Right ventricle myocardium inferior (tissue), 1 donor: ENCODE measurements at places on chromosomes 7 and 10. TPM values are rescaled to one million over a fixed set of nuclear protein-coding genes. Genes with fewer than 3 reads are reported as not detected.

The SSC4D gene
- total RNA-seq = 1.3 TPM

The HECW1 gene
- total RNA-seq = not detected

The RAMP3 gene
- 33.8 TPM for total RNA-seq

The PLXDC2 gene
- total RNA-seq = 13.1 TPM

The IQUB gene
- total RNA-seq = 0.54 TPM

The PRSS2 gene
- not detected for total RNA-seq

The SH2B2 gene
- 1.2 TPM for total RNA-seq

The CFAP43 gene
- 0.19 TPM for total RNA-seq

The FAM131B gene
- 0.73 TPM for total RNA-seq

The CALN1 gene
- not detected for total RNA-seq

The MEIG1 gene
- not detected for total RNA-seq

The HOXA1 gene
- total RNA-seq = not detected

DNA sequence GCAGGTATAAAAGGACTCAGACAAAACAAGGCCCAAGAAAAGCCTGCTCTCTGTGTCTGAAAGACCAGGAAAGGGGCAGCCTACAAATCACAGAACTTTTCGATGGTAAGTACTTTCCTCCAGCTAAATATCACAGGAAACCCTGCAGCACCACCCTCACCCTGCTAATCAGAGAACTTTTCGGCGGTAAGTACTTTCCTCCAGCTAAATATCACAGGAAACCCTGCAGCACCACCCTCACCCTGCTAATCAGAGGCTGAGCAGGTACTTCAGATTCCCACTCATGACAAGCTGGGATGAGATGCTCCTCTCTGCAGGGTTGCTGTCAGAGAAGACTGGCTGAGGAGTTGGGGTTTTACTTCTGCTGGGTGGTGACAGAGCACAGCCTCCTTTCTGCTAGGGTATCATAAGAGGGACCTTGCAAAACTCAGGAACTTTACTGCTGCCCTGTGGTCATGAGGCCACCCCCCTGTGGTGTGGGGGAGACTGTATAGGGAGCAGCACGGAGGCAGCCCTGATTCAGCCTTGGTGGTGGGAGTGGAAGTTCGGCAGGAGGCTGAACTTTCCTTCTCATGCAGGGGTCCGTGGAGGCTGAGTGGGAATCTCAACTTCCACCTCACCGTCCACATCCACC lies 7.2 kb downstream of the WDR37 start:
- no peak for DNase-seq

DNA sequence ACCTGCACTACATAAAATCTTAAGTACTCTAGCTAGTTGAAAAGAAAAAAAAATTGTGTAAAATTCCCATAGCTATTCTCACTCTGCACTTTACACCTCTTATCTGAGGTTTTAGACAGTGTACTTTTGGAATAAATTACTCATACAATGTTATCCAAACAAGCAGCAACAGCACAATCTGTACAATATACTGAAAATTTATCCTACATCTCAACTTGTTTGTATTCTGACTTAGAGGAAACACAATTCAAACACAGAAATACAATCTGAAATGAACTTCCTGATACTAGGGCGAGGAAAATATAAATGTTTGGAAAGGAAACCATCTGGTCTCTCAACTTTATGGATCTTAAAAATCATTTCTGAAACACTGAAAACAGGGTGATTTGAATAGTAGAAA lies 381.7 kb downstream of the THSD7A start:
- DNase-seq = no peak

DNA sequence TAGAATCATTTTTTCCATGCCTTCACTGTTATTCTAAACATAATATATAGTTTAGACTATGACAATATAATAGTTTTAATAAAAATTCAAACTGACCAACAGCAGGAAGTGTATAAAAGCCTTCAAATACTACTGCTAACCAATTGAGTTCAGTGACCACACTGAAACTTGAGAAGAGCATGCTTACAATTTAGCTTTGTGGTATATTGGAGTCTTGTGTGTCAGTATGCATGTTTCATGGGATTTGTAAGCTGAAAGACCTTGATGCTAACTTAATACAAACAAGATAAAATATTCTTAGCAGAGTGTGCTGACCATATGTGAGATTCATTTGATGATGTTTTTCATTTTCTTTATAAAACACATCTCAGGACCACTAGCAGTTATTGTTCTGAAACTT lies 395.5 kb downstream of the SUGCT start:
- no peak for DNase-seq

DNA sequence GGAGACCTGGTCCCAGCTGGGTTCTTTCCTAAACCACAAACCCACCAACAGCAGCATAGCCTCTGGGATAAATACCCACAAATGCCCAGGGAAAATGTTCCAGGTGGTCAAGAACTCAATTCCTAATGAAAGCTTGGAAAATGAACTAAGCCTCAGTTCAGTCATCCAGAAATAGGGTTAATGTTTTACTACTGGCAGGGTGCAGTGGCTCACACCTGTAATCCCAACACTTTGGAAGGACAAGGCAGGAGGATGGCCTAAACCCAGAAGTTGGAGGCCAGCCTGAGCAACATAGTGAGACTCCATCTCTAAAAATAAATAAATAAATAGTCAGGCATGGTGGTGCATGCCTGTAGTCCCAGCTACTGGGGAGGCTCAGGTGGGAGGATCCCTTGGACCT lies 82.2 kb downstream of the SVOPL start:
- no peak for DNase-seq

DNA sequence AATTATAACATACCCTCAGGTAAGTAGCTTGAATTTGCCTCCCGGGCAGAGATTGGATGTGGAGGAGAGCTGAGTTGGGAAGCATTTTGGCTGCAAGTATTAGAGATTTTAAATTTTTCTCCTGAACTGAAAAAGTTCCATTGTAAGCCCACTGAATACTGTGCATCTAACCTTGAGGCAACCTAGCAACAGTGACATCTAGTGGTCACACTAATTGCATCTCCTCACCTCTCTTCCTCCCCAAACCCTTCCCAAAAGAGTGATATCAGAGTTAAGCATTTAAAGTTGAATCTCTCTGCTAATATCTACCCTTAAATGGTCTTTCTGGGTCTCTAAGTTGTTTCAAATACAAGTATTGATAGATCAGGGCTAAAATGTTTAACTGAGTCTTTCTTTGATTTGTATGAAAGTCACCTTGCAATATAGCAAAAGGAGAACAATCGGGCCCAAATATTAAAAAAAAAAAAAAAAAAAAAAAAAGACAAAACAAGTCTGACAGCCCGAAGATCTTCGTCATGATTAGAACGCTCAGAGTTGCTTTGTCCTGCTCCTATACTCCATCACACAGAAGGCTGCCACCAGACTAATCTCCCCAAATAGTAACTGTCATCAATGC lies 40.4 kb upstream of the DLX5 start:
- DNase-seq = no peak

GRCh38 chr10:56012101-56012500 lies 349.0 kb downstream of the ZWINT start:
- DNase-seq = no peak

GRCh38 chr7:45084336-45084735 lies 4.4 kb downstream of the NACAD start:
- no peak for DNase-seq

DNA sequence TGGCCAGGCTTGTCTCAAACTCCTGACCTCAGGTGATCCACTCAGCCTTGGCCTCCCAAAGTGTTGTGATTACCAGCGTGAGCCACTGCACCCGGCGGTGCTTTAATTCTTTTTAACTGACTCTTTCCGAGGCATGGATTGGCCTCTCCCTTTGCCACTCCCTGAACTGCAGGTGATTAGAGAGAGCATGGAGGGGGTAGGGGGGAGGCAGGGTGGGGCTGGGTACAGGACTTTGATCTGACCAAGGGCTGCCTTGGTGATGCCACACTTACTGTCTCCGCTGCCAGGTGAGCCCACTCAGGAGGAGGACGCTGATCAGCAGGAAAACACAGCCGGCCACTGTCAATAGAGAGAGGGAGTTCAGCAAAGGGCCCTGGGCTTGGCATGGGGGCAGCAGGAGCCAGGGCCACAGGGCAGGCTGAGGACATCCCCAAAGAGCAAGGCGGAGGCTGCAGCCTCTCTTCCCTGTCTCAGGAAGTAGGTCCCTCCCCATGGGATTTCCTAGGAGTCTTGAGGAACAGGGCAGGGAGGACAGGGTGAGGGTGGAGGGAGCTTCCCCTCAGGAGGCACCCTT lies 40.5 kb upstream of the IL15RA start:
- no peak for DNase-seq

GRCh38 chr10:18240185-18240882 lies 100.1 kb downstream of the CACNB2 start:
- DNase-seq = no peak

DNA sequence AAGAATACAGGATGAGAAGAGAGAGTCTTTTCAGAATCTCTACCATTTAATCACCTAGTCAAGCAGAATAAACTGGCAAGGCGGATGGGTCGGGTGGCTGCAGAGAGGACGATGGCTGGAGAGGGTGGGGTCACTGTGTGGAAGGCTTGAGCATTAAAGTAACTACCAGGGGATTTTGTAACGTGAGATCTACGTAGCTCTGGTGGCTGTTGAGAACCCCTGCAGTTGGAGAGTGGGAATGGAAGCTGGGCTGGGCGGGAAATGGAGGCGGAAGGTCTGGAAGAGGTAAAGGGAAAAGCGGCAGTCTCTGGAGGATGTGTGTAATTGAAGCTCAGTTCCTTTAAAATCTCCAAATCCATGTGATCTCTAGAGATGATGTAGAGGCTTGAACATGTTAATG lies 135.0 kb downstream of the GATA3 start:
- no peak for DNase-seq

DNA sequence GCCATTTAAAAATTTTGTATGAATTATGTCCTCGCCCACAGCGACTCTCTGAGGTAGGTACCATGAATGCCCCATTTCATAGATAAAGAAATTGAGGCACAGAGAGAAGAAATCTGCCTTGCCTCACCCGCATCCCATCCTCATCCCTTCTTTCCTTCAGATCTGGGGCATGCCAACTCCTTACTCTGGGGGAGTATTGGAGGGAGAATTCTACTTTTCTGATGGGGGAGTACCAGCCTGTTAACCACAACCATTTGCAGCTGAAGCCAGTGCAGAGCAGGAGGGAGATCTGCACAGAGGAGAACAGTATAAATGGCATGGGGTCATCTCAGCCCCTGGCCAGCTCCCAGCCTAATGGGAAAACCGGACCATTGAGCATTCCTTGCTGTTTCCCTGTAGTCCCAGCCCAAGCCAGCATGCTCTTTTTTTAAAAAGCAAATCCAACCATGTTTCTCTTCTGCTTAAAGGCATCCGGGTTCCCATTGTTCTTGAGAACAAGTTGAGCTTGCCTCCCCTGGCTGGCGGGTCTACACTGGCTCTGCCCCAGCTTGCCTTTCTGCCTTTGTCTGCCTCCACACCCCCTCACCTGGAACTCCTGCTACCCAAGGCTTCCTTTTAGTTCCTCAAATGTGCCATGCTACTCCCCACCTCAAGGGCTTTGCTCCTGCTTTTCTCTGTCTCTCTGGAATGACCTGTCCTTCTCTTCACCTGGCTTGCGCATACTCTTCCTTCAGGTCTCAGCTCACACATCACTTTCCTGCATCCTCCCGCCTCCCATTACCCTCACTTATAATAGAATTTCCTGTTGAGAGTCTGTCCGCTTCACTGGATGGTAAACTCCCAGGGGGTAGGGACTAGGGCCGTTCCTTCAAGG lies 8.8 kb upstream of the ZNF503 start:
- no peak for DNase-seq

DNA sequence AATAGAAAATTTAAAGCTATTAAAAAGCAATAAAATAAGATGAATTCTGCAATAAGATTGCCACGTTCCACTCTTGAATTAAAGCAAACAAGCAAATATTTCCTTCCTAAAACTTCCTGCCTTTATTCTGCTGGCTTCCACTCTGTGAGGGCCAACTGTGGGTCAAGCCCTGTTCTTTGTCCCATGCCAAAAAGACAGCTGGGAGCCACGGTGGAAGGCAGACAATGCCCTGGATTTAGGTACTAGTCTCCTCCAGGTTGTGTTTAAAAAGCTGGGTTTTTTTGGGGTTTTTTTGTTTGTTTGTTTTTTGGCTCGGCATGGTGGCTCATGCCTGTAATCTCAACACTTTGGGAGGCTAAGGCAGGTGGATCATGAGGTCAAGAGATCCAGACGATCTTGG lies 39.1 kb downstream of the LRRTM3 start:
- DNase-seq = no peak

DNA sequence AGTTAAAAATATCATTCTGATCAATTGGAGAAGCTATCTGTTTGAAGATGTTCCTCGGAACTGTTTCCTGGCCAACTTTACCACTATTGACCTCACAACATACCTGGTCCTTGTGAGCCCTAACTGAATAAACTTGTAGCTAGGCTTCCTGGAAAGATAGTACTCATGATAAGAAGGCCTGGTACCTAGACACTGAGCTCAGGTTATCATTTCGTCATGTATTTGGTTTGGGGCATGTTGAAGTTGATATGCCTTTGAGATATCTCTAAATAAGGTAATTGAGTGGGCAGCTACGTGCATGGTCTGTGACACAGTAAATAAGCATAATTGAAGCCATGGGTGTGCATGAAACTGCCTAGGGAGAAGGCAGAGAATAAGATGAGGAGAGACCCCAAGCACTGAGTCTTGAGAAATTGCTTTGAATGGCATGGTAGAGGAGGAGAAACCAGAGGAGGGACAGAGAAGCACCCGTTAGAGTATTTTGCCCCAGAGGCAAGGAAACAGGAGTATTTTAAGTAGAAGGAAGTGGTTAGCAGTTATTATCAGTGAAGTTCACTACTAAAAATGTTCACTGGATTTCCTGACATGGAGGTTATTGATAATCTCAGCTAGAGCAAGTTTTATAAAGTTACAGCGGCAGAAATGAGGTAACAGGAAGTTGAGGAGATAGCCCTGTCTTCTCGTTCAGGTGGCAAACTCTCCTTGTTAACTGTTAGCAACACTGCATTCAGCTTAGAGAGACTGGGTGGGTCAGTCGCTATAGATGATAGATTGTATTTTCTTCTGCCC lies 55.6 kb downstream of the CC2D2B start:
- DNase-seq = no peak
